CD4-positive, alpha-beta T cell treated with Interleukin-15 for 4 hours (primary cell): ENCODE measurements at places on chromosomes 7 and 10.

DNA sequence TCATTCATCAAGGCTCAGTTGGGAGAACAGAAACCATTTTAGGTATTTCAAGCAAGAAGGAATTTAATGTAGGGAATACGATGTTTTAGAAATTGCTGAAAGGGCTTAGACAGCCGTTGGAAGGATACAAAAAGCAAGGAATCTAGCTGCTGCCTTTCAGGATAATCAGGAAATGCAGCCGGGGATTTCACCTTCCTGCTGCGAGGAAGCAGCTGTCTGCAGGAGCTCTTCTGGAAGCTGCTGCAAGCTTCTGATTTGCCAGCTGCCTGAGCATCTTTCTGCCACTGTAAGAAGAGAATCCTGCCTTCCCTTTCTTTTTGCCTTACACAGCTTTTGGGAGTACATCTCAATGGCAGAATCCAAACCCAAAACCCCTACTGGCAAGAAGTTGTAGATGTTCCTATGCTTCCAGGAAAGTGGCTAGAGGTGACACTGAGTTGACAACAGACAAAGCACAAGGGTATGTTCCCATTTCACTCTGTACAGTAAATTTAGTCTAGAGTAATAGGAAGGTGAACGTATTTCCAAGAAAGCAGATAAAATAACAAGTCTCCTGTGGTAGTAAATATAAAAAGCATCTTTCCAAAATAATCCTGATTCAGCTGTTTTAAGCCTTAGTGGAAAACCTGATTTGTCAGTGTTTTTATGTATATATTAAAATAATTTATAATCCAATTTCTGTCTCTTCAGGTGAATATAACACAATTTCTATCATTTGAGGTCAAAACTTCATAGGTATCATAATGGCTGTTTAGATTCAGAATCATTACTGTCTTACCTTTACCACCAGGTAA, 148.4 kb upstream of the LRGUK start:
- no peak for DNase-seq

GRCh38 chr7:23264916-23265458, 18.4 kb downstream of the GPNMB start:
- no peak for DNase-seq

DNA sequence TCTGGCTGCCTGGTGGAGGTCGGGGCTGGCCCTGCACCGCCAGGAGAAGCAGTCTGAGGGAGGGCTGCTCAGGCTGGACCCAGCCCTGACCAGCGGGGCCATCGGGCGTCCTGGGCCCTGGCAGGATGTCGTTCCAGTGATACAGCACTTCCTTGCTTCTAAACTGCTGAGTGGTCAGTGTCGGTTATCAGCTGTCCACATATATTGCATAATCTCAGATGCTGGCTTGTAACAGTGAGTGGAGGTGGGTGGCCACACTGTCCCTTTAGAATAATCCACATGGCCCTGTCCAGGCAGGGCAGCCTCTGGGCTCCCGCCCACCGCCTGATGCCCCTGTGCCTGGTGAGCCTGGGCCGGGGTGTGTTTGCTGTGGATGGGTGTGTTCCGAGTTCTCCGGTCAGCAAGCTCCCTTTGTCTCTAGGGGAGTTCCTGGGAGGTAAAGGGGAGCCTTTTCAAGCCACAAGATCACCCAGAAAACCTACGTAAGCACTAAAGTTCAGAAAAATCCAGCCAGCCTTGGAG, 86.1 kb downstream of the LHPP start:
- no peak for DNase-seq

DNA sequence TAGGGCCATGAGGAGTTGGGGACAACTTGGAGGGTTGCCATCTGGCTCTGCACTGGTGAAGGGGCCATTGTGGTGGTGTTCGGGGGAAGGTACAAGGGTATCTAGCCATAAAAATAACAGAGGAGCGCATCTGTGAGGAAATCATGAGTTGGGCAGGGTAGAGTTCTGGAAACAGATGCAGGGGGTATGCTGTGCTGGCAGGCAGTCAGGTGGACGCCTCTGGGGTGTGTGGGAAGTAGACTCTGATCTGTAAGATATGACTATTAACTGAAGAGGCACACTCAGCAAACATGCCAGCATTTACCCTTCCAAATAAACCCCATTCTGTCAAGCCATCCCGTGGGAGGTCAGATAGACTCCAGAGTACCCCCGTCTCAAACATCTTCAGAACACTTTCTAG, 79.8 kb downstream of the CLEC2L start:
- DNase-seq, result no peak

DNA sequence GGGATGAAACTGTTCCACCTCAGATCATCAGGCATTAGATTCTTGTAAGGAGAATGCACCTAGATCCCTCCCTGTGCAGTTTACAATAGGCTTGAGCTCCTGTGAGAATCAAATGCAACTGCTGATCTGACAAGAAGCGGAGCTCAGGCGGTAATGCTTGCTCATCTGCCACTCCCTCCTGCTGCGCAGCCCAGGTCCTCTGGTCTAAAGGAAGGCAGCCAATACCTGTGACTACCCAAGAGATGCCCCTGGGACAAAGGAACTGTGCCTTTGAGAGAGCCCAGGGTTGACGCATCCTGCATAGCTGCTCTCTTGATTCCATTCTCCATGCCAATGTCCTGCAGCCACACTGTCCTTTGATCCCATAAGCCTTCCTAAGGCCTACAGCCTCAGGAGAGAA, 73.1 kb downstream of the ADCYAP1R1 start:
- DNase-seq, result no peak

DNA sequence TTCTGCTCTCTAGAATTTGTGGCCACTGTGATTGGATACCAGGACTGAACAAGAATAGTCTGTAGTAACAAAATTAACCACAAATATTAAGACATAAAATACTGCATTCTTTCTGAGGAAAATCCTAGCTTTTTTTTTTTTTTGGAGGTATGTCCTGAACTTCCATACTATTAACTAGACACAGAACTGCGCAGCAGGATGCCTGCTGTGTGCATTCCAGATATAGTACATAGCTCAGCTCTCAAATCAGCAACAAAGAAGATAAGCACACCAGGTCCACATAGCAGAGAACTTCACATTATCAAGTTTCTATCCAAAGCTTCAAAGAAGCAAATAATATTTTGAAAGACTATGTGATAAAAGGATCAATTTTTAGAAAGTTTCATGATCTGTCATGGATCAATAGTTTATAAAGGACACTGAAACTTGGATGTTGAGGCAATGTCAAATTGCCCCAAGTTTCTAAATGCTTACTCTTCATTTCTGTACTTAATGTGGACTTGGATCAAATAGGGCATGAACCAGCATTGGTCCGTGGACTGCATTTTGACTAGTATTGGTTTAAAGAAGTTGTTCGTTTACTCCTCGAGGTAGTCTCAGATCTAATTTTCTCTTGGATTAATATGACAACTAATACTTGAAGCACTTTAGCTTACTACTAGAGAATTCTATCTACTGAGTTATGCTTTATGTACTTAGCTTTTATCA, 15.4 kb downstream of the NAMPT start:
- DNase-seq, result no peak

DNA sequence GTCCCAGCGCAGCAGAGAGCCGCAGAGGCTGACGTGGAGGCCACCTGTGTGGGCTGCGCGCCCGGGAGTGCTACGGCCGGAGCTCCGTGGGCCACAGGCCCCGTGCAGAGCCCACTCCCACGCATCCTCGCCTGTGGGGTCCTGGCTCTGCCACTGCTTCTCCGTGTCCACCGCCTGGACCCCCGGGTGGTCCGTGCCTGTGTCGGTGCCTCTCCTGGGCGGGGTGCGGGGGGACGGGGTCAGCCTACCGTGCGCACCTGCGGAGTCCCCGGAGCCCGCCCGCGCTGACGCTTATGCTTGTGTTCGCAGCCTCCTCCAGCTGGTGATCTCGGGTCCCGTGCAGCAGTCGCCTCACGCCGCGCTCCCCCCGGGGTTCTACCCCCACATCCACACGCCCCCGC, 7.8 kb upstream of the ZNF853 start:
- no peak for DNase-seq

DNA sequence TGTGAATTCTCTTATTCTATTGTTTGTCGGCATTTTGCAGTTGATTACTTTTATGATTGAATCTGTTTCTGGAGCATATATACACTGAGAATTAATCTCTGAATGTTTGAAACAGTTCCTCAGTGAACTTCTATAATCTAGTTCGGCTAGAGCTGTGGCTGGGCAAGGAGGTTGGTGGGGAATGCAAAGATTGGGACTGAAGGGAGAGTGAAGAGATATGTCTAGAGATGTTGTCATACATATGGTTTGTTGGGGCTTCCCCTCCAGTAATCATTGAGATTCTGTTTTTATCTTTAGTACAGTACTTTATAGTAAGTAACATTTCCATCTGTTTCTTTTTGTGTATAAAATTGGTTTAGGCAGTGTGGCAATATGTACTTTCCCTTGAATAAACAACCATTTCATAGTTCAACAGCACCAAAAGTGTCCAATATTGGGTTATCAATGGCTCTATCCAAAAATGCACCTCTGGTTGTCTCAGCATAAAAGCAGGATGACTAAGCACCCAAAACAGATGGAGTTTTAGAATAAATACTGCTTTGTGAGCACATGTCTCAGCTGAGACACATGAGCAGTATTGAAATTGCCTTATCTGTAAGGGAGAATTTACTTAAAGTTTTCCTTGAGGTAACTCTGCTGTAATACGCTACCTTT, 36.7 kb downstream of the WAC start:
- no peak for DNase-seq

DNA sequence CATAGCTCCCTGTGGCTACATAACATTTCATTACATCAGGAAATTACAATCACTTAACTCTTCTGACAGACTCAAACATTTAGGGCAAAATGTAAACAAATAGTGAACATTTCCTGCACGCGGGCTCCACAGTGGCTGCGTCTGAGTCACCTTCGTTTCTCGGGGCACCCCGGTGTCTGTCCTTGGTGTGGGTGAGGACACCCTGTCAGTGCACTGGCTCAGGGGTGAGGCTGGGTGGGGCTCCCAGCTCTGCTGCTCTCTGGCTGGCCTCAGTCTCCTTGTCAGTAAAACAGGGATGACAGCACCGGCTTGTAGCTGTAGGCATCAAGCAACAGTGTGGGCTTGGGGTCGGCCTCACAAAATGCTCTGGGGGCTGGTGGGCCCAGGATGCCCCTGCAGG, 237.1 kb upstream of the SHH start:
- DNase-seq, result no peak

DNA sequence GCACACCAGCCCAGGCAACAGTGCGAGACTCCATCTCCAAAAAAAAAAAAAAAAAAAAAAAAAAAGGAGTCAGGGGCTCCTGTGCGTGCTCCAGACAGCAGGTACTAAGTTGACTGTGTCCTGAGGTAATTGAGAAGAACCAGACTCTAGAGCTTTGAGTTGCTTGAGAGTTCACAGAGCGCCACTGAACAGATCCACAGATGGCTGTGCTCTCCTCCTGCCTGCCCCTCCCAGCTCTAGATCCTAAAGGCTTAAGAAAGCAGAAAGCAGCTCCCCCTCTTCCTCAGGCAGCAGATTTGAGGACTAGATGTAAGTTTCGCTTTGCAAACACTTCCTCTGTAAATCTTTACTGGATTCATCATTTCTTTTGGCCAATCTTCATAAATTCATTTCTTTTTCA, 38.7 kb downstream of the SHH start:
- no peak for DNase-seq

GRCh38 chr10:29804025-29804852, 169.5 kb upstream of the SVIL start:
- DNase-seq, result no peak
